T-cell (primary cell): ENCODE measurements at places on chromosomes 13 and 19.

DNA sequence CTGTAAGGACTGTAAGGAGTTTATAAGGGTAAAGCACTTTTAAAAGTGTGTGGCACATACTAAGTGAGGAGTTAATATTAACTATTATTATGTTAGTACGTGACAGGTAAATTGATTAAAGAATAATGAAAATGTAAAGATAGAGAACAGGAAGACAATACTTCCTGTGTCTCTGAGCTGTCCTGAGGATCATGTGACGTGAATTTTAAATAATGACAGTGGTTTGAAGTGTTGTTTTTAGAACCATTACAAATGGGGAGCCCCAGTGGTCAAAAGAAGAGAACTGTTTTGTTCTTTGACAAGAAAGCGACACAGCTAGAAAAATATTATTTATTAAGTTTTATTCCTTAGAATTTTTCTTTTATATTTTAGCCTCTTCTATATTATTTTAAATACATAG lies 241.2 kb upstream of the STARD13 start:
- no peaks in the 10 kb centered on the region for H3K27me3 ChIP-seq
- no peak overlapping the region for H3K27ac ChIP-seq
- H3K4me1 ChIP-seq: no peaks in the 10 kb centered on the region
- no peak for DNase-seq
- no peaks in the 10 kb centered on the region for H3K36me3 ChIP-seq

GRCh38 chr19:29528350-29528945 lies 2.7 kb downstream of the VSTM2B start:
- H3K4me3 ChIP-seq: peak overlapping the region; percentile 45
- H3K27ac ChIP-seq: no peak overlapping the region
- no peaks in the 10 kb centered on the region for H3K36me3 ChIP-seq

DNA sequence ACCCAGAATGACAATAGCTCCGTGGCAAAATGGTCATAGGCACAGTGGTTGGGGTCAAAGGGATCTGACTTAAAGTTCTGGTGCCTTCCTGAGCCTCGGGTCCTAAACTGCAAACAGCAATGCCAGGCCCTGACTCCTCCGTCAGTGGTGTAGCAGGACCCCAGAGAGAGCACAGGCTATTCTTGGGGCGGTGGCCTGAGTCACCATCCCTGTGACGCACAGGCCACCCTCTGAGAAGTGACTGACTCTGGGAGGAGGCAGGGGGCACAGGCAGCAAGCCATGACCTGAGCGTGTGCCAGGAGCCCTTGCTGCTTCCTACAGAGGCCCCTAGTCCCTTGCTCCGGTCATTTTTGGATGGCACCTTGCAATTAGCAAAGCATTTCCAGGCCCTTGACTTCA lies 18.7 kb downstream of the PLVAP start:
- H3K27ac ChIP-seq: no peak overlapping the region
- H3K27me3 ChIP-seq: peaks cover 4% of the 10 kb centered on the region
- DNase-seq: no peak
- H3K4me1 ChIP-seq: no peaks in the 10 kb centered on the region
- H3K36me3 ChIP-seq: no peaks in the 10 kb centered on the region
- H3K4me3 ChIP-seq: no peak overlapping the region

DNA sequence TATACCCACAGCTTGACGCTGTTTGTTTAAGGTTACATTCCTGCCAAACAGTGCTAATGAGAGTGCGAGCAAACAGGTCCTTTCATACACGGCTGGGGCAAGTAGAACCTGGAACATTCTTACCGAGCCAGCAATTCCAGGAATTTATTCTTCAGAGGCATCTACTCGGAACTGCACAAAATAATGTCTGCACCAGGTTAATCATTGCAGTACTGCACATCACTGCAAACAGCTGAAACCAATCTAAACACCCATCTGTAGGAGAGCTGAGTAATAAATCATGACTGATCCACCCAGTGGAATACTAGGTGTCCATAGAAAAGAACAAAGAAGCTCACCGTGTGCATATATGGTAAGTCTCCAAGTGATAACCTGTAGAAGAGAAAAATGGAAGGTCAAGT lies 1.2 kb upstream of the ZNF579 start:
- H3K27ac ChIP-seq: peak overlapping the region; percentile 75
- H3K36me3 ChIP-seq: no peaks in the 10 kb centered on the region
- peaks cover 8% of the 10 kb centered on the region for H3K27me3 ChIP-seq
- peaks cover 15% of the 10 kb centered on the region for H3K4me1 ChIP-seq
- no peak overlapping the region for H3K4me3 ChIP-seq
